Vein endothelial cell (primary cell): ENCODE measurements at places on chromosomes 12 and 14. TPM values are rescaled to one million over a fixed set of nuclear protein-coding genes. Genes with fewer than 3 reads are reported as not detected.

Gene NFE2
- total RNA-seq: not detected in 2 replicates

Gene KRT3
- total RNA-seq: not detected in 2 replicates

Gene TPPP2
- not detected in 2 replicates for total RNA-seq

Gene KRT6A
- not detected in 2 replicates for total RNA-seq

Gene KSR2
- total RNA-seq: 1.2 and 1.3 TPM in 2 replicates

Gene AGAP2
- total RNA-seq: 0.29 and 0.33 TPM in 2 replicates

Gene CCDC175
- not detected in 2 replicates for total RNA-seq

Gene METAP2
- 67.3 and 80.0 TPM in 2 replicates for total RNA-seq

Gene GRIP1
- under 0.01 and 0.10 TPM in 2 replicates for total RNA-seq

Gene DNAAF2
- total RNA-seq: 8.8 and 10.6 TPM in 2 replicates

Gene FAM186B
- 0.48 and 0.65 TPM in 2 replicates for total RNA-seq

Gene TGFB3
- total RNA-seq: 2.8 and 3.6 TPM in 2 replicates

Gene PTPRQ
- 0.10 TPM in 1 of 2 replicates, not detected in the other for total RNA-seq

Gene FAIM2
- not detected in 2 replicates for total RNA-seq

Gene SETD1B
- total RNA-seq: 6.5 and 7.2 TPM in 2 replicates

Gene SLC35E3
- 4.2 and 5.0 TPM in 2 replicates for total RNA-seq

Gene CLEC1A
- 13.4 and 38.3 TPM in 2 replicates for total RNA-seq

Gene CTDSP2
- total RNA-seq: 81.9 and 99.9 TPM in 2 replicates

Gene MORN3
- 0.65 and 0.67 TPM in 2 replicates for total RNA-seq

Gene ANKRD52
- total RNA-seq: 23.8 and 27.5 TPM in 2 replicates

Gene GPRC5A
- total RNA-seq: 5.0 and 11.1 TPM in 2 replicates

Gene PLA2G1B
- total RNA-seq: not detected in 2 replicates

Gene LBHD2
- total RNA-seq: not detected in 2 replicates

Gene MAP4K5
- total RNA-seq: 72.9 and 76.4 TPM in 2 replicates

Gene RDH12
- total RNA-seq: not detected in 2 replicates

Gene MED13L
- 93.1 and 104 TPM in 2 replicates for total RNA-seq

Gene TAS2R46
- total RNA-seq: 2.9 and 3.1 TPM in 2 replicates

Gene KLRC4
- not detected in 2 replicates for total RNA-seq

Gene A2ML1
- total RNA-seq: not detected in 2 replicates

Gene ALDH6A1
- total RNA-seq: 13.9 and 24.5 TPM in 2 replicates

Gene TAS2R7
- total RNA-seq: 0.48 TPM in 1 of 2 replicates, not detected in the other

Gene PTPRB
- total RNA-seq: 217 and 257 TPM in 2 replicates

Gene SAMD4A
- 54.9 and 79.0 TPM in 2 replicates for total RNA-seq

Gene SLC17A8
- total RNA-seq: not detected in 2 replicates
